NCI-H1092 treated with DMSO at 0.1 percent for 48 hours (cell line): ENCODE measurements at places on chromosomes 3 and 15.

DNA sequence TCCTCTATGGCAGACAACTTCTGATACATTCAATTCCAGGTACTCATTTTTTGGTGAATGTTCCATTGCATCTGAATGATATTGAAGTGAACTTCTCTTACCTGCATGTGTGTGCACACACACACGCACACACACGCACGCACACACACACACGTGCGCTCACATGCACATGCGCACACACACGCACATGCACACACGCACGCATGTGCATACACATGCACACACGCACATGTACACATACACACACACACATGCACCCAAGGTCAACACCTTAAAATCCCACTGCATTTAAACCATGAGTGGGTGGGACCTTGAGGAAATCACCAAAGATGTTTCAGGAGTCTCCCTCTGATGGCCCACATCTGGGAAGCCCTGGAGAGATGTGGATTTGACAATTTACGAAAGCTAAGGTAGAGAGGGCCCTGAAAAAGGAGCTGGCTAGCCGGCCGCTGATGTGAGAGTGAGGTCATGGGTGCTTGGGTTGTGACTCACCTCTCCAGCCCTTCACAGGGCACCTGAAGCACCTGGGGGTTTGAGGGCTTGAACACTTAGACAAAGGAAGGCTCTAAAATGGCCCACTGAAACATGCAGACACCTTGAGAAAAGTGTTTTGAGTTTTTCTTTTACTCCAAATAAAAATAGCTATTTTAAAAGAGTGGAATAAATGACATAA, 269.1 kb upstream of the LRRFIP2 start:
- no peak for DNase-seq

DNA sequence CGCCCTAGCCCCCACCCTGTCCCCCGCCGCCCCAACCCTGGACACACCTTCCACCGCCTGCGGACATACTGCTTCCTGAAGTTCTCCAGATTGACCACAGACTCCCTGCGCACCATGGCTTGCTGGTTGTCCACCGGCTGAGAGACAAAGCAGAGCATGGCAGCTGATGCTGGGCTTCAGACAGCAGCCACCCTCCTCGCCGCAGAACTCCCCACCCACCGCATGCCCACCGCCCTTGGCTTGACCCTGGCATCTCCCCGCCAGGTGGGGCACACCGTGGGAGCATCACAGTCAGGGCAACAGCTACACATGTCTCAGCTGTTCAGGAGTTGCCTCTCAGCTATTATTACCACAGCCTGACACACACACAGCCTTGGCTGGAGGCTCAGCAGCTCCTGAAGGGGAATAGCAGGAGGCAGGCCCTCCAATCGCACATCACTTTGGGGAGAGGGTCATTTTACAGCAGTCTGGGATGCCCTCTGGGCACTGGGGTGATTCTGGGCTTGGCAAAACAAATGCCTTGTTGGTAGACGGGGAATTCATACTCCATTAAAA, 78.4 kb upstream of the HERC1 start:
- no peak for DNase-seq

DNA sequence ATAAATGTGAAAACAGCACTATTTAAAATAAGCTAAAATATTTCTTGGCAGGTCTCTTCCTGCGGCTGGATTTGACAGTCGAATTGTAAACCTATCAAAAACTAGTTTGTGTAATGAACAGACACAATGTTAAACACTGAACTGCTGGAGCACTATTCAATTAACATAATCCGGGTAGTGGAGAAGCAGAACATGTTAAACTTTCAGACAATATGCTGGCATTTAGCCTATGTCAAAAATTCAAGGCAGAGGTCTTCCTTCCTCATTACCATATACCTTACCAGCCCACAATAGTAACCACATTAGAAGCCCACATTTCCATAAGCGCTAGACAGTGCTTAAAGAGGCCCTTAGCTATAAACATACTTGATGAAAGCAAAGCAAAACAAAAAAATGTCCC, 1042.9 kb downstream of the ROBO1 start:
- DNase-seq, result no peak

DNA sequence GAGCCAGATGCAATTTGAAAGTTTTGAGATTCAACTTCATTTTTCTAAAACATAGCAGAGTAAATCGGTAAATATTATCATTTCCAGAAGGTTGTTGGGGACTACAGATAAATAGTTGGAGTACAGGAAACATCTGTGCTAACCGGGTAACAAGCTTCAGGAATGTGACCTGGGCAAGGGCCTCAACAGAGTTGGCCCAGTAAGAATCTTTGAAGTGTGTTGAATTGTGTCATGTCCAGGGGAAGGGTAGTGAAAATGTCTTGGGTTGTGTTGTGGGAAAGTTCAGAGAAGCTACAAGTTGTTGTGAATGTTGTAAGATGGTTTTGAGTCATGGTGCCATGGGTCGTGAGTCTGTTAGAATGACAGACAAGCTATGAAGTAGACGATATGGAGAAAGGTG, 35.7 kb downstream of the SQOR start:
- DNase-seq, result no peak

DNA sequence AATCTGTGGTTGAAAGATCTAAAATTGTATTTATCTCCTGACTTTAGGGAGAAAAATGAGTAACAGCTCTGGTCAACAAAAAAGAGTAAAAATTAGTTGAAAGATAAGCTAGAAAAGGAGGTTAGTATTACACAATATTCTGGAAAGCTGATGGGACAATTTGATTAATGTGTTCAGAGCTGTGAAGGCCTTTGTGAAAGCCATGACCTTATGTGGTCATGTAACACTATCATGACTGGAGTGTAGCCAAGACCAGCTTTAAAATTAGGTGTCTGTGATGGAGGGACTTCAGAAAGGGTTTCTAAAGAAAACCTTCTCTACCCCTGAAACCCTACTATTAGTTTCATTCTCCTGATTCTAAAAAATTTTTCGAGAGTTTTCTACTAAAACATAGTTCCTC, 127.2 kb downstream of the NFKBIZ start:
- no peak for DNase-seq

GRCh38 chr3:76824658-76825240, 215.2 kb upstream of the ROBO2 start:
- no peak for DNase-seq

- no peak for DNase-seq
Observed at GRCh38 chr3:139838269-139838957, 96.6 kb upstream of the CLSTN2 start.

DNA sequence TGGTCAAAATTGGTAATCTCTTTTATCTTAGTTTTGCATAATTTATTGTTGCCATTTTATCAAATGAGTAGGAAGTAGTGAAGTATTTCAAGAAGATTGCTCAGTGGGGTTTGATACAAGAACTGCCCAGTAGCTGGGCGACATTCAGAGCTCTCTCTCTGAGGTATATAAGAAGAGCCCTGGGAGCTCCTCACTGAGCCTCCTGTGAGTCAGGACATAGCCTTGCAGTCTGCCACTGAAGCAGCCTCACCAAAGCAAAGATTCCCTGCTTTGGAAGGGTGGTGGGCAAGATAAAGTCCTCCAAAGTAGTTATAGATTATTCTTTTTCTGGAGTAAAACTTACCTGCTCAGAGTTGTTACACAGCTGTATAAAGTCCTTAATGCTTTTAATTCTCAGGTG, 26.1 kb downstream of the SKIL start:
- DNase-seq, result no peak

- peak; percentile 80 for DNase-seq
Observed at GRCh38 chr3:58471025-58471887, 20.6 kb upstream of the KCTD6 start.

- no peak for DNase-seq
Observed at GRCh38 chr3:2595486-2595885, 496.8 kb downstream of the CNTN4 start.

DNA sequence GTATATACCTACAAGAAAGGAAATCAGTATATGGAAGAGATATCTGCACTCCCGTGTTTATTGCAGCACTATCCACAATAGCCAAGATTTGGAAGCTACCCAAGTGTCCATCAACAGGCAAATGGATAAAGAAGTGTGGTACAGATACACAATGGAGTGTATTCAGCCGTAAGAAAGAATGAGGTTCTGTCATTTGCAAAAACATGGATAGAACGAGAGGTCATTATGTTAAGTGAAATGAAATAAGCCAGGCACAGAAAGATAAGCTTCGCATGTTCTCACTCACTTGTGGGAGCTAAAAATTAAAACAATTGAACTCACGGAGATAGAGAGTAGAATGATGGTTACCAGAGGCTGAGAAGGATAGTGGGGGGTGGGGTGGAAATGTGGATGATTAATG, 53.1 kb downstream of the FAM81A start:
- DNase-seq, result peak; percentile 3

DNA sequence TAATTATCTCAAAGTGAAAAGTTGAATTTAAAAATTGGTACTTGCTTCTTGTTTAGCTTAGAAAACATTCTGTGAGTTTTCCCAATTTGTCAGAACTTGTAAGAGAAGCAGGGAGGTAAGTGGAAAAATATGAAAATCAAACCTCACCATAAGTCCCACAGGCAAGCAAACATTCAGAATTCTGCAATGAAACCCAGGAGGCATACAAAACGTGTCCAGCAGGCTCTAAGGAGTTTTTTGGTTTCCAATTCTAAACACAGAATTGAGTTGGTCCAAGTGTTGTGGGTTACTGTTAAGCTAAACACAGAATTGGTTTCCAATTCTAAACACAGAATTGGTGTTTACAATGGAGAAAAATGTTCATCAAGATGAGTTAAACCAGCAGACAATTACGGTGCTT, 27.1 kb upstream of the ACKR4 start:
- no peak for DNase-seq

GRCh38 chr3:174533286-174533685, 325.8 kb upstream of the NAALADL2 start:
- no peak for DNase-seq

- DNase-seq, result no peak
Observed at GRCh38 chr3:49895791-49896190, 7.9 kb downstream of the MST1R start.

DNA sequence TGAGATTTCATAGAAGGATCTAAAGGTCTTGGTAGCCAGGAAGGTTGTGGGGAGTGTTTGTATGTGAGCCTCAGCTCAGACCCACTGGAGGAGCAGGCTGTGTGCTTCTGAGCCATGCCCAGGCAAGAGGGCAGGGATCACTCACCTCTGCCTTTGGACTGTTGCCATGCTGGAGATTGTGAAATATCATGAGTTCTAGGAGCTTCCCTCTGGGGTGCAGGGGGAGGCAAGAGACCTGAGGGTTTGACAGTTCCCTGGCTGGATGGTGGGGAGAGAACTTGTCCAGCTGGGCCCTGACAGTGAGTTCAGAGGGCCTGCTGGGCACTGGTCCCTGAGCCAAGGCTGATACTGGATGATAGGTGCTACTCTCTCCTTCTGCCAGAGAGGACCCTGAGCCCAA, 6.0 kb downstream of the SLC6A1 start:
- no peak for DNase-seq

DNA sequence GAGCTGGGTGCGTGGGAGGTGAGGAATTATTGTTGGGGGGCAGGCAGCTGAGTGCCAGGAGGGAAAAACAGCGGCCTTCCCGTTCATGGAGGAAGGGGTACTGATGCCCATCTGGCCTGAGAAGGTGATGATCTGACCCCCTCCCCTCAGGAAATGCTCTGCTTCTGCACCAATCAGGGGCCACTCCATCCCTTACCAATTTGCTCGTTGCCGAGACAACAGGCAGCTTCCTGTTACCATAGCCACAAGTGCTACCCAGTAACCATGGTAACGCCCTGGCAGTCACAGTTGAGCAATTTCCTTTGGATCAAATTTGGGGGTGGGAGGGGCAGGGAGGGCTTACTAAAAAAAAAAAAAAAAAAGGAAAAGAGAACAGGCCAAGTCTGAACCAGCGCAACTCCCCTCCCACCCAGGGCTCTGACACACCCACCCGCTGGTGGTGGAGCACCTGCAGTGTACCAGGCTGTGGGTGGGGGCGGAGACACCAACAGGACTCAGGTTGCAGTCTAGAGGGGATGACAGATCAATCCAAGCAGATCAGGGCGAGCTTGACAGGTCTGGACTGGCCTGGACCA, 13.7 kb downstream of the CELF6 start:
- DNase-seq, result no peak

DNA sequence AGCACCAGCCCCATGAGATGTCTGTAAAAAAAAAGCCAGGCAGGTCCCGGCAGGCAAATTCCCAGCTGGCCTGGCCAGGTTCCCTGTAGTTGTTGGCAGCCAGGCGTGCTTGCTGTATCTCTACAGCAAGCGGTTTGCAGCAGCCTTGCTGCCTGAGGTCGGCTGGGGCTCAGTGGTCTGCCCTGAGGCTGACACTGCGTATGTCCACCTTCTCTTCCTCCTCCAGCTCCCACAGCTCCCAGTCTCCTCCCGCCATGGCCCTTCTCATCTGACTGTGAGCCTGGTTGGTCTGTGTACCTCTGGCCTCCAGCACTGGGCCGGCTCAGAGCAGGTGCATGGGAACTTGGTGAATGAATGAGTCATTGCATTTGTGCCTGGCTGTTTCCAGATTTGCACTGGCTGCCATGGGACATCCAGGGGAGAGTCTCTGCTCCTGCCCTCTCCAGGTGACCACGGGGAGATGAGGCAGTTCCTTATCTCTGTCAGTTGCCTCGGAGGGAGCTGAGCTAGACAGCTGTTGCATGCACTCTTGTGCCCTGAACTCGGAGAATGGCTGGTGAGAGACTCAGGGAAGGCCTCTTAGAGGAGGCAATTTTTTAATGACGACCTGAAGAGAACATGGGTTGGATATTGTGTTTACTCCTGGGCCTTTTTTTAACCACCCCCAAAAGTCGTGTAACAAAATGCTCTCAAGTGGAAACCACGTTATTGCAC, 43.0 kb downstream of the SPSB4 start:
- DNase-seq, result peak; percentile 51

DNA sequence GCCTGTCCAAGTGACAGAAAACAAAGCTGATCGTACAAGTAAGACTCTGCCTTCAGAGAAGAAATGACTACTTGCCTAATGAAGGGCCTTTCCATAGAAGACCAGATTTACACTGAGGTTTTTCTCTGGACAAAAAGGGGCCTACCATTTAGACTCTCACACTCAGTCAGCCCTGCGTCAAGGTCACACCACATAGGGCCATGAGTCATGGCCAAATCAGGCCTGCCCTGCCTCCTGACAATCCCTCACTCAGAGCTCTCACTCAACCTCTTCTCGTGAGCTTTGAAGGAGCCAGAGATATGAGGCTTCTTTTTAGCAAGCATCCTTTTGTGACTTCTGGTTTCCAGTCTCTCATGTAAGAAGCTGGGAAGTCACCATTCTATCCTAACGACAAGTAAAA, 68.1 kb upstream of the NMNAT3 start:
- DNase-seq, result no peak

- no peak for DNase-seq
Observed at GRCh38 chr3:5456199-5456598, 268.7 kb downstream of the EDEM1 start.
